Occipital lobe (tissue), 3 donors: ENCODE measurements at places on chromosomes 2 and 18. TPM values are rescaled to one million over a fixed set of nuclear protein-coding genes. Genes with fewer than 3 reads are reported as not detected.
A peak's percentile ranks its signal among the peaks of the same experiment; 100 is the strongest.

The MRPS9 gene
- 15.1 TPM for total RNA-seq

The STON1 gene
- 9.4 TPM for total RNA-seq

DNA sequence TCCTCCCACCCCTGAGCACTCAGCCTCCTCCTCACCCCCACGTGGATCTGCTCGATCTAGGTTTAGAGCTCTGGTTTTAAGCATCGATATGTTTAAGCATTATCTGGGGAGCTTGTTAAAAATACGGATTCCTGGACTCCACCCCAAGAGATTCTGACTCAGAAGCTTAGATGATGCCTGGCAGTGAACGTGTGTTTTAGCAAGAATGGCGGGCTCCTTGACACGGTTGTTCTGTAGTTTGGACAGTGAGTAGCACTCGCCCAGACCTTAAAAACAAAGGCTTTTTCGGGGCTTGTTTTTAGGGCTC, 47.3 kb downstream of the LDLRAD4 start:
- no peak for DNase-seq

GRCh38 chr18:63197246-63197869, 122.2 kb downstream of the BCL2 start:
- no peak for DNase-seq

DNA sequence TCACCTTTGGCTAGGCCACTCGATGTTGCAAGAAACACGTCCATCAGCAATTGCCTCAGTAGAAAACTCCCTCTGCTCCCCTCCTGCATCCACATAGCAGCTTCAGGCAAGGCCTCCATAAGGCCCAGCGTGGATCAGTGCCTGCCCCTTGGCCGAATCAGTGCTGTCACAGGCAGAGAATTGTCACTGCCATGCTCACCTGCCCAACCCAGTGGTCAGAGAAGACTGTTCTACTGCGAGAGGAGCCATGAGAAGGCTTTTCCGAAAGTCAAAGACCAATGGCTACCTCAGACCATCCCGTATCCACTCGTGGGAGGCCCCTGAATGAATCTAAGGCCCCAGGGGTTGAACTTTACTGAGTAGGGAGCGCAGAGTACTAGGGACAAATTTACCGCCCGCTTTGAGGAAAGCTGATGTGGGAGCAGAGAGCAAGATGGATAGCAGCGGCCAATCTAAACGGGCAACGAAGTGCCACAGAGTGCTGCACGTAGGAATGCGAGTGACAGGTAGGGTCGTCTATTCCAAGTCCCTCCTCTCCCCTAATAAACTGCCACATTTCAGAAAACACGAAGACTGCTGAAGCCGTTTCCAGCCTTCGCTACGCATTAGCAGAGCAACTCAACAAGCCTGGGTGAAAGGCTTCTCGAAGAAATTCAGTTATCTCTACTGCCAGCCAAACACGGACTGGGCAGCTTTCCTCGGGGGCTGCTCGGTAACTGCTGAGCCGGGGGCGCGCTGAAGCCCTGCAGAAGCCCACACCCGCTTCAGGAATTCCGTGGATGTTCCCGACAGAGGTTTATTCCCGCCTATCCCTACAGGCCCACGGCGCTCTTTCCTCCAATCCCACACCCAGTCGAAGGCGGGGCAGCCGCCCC, 968 bp upstream of the RALBP1 start:
- DNase-seq = peak; percentile 34

GRCh38 chr2:136362676-136363390, 244.9 kb upstream of the CXCR4 start:
- DNase-seq = no peak
